ENCODE measurements at places on chromosomes 3 and 15. TPM values are rescaled to one million over a fixed set of nuclear protein-coding genes. Genes with fewer than 3 reads are reported as not detected.

GRCh38 chr3:61669668-61670299 is 108.4 kb downstream of the PTPRG start:
- no peak overlapping the region for H3K4me3 ChIP-seq
- 0 out of 2 replicates have a peak, but pooled peaks cover 4% of the 10 kb centered on the region for H3K4me1 ChIP-seq
- no peaks in the 10 kb centered on the region for H3K27me3 ChIP-seq
- H3K36me3 ChIP-seq = no peaks in the 10 kb centered on the region
- H3K27ac ChIP-seq = no peak overlapping the region

DNA sequence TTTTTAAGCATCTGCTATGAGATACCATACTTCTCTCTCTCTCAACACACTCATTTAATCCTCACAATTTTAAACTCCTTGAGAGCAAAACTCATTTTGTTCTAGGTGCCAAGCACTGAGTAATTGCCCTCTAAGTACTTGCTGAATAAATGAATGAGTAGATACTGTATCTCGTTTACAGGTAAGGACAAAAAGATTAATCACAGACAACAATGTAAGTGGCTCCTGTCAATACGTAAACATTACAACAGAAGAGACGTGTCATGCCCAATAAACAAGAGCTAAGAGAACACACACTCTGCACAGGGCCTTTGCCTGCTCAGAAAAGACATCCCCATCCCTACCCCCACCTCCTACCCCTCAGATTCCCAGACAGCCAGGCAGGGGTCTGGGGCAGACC is 59.8 kb downstream of the CHSY1 start:
- H3K4me3 ChIP-seq = no peak overlapping the region
- DNase-seq = no peak
- H3K27me3 ChIP-seq = no peaks in the 10 kb centered on the region
- no peak overlapping the region for H3K27ac ChIP-seq

DNA sequence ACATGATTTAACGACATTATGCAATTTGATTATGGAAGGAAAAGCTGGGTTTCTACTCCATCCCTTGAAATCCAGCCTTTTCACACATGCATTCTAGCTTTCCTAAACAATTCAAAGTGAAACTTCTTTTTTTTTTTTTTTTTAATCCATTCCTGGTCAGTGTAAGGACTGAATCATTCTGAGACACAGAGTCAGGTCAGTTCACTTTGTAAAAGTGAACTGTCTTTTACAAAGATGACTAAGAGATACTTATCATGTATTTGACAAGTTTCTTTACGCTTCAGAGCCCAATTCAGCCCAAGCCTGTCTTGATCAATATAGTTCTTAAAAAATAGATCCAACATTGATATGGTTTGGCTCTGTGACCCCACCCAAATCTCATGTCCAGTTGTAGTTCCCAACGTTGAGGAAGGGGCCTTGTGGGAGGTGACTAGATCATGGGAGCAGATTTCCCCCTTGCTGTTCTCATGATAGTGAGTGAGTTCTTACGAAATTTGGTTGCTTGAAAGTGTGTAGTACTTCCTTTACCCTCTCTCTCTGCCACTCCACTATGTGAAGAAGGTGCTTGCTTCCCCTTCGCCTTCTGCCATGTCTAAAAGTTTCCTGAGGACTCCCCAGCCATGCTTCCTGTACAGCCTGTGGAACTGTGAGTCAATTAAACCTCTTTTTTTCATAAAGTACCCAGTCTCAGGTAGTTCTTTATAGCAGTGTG is 345.6 kb upstream of the THBS1 start:
- no peaks in the 10 kb centered on the region for H3K27me3 ChIP-seq
- H3K36me3 ChIP-seq = no peaks in the 10 kb centered on the region
- no peak overlapping the region for H3K27ac ChIP-seq
- peaks cover 39% of the 10 kb centered on the region for H3K4me1 ChIP-seq

DNA sequence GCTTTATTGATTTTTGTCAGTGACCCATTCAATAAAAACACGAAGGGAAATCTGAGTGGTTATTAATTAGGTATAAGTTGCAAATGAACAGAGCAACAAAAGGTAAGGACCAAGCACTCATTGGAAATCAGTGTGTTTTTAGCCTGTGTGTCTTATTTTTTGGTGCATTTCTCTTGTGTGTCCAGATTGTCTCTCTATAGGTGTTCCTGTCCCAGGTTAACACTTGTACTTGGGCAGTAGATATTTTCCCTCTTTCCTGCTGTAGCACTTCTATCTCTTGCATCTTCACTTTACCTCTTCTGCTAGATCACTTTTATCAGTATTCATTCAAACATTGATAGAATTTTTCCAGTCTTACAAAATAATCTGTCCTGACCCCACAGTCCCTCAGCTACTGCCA is 37.0 kb downstream of the MAPK6 start:
- H3K27ac ChIP-seq = no peak overlapping the region
- peaks cover 76% of the 10 kb centered on the region for H3K36me3 ChIP-seq
- H3K4me1 ChIP-seq = no peaks in the 10 kb centered on the region
- DNase-seq = no peak

- H3K27me3 ChIP-seq = no peaks in the 10 kb centered on the region
- no peaks in the 10 kb centered on the region for H3K36me3 ChIP-seq
- H3K4me3 ChIP-seq = no peak overlapping the region
Measured at GRCh38 chr3:50410185-50410584, 50.9 kb upstream of the TMEM115 start.

DNA sequence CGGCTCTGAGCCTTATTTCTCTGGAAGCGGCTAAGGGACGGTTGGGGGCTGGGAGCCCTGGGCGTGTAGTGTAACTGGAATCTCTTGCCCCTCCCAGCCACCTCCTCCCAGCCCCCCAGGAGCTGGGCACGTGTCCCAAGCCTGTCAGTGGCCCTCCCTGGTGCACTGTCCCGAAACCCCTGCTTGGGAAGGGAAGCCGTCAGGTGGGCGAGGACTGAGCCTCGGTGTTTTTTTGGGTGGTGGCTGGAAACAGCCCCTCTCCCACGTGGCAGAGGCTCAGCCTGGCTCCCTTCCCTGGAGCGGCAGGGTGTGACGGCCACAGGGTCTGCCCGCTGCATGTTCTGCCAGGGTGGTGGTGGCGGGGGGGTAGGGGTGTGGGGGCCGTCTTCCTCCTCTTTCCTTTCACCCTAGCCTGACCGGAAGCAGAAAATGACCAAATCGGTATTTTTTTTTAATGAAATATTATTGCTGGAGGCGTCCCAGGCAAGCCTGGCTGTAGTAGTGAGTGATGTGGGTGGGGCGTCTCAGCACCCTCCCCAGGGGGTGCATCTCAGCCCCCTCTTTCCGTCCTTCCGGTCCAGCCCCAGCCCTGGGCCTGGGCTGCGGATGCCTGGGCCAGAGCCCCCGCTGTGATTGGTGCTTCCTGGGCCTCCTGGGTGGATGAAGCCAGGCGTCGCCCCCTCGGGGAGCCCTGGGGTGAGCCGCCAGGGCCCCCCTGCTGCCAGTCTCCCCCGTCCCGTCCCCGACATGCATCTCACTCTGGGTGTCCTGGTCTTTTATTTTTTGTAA is 58.8 kb upstream of the GOLGA8A start:
- DNase-seq = no peak
- H3K4me3 ChIP-seq = no peak overlapping the region
- no peaks in the 10 kb centered on the region for H3K4me1 ChIP-seq
- no peaks in the 10 kb centered on the region for H3K36me3 ChIP-seq
- H3K27me3 ChIP-seq = no peaks in the 10 kb centered on the region
- H3K27ac ChIP-seq = no peak overlapping the region

DNA sequence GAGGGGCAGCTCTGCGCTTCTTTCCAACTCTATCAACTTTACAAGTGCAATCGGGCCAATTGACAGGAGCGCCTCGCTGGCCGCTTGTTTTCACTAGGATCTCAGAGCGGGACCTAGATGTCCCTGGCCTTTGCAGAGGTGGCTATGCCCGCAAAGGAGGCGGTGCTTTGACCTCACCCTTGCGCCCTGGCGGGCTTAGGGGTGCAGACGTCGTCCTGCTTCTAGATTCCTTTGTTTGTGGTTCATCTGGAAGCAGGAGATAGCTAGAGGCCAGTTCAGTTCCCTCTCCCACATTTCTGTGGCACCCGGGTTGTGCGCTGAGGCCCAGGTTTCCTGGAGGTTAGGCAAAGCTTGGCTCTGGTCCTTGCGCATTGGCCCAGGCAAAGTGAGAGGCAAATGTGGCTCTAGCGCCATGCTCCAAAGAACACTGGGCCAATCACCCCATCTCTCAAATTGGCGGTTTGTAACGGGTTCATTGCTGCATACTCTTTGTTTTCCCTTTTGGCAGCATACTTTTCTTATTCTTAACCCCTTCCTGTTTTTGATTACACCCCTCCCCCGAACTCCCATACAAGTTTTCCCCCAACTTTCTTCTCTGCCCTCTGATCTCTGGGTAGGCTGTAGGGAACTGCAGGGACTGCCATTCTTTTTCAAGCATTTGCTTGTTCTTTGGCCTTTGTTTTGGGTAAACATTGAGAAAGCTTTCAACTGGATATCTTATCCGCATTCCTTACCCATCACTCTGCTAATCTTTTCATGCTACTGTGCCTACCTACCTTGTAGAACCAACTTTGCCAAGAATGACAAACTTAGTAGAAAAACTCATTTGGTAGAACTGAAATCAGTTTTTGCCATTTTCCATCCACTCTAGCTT is 1.4 kb downstream of the PPM1L start:
- no peak for DNase-seq
- no peaks in the 10 kb centered on the region for H3K36me3 ChIP-seq
- H3K4me1 ChIP-seq = no peaks in the 10 kb centered on the region
- no peaks in the 10 kb centered on the region for H3K27me3 ChIP-seq
- peak overlapping the region; percentile 69 for H3K4me3 ChIP-seq

DNA sequence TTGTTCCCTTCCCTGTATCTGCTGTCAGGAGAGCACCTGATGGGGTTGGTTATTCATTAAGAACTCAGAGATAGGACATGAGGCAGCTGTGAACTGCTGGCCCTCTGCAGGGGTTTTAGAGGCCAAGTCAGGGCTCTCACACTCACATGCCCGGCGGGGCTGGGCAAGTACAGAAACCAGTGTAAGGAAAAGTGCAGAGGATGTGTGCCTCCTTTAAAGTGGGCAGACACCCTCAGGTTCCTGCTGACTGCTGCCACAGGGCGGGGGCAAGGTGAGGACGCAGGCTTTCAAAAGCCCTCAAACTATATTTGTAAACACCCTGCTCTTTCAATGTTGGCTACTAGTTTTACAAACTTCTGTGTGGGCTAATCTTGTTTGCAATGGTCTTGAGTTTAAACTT is 22.4 kb downstream of the CXCR6 start:
- no peaks in the 10 kb centered on the region for H3K4me1 ChIP-seq
- H3K4me3 ChIP-seq = no peak overlapping the region
- DNase-seq = no peak
- H3K36me3 ChIP-seq = peaks cover 2% of the 10 kb centered on the region
- H3K27ac ChIP-seq = no peak overlapping the region

- H3K4me3 ChIP-seq = no peak overlapping the region
- no peaks in the 10 kb centered on the region for H3K36me3 ChIP-seq
- peaks cover 12% of the 10 kb centered on the region for H3K4me1 ChIP-seq
- no peak overlapping the region for H3K27ac ChIP-seq
- DNase-seq = no peak
- no peaks in the 10 kb centered on the region for H3K27me3 ChIP-seq
Measured at GRCh38 chr15:51727141-51727897, 10.1 kb downstream of the LYSMD2 start.

UACA gene
- total RNA-seq = 30.3 TPM

OCA2 gene
- not detected for total RNA-seq

IQCF5 gene
- total RNA-seq = not detected

ATOSA gene
- total RNA-seq = 3.2 TPM

ZNF662 gene
- not detected for total RNA-seq
